CD8-positive, alpha-beta memory T cell (primary cell): ENCODE measurements at places on chromosomes 5 and 9. TPM values are rescaled to one million over a fixed set of nuclear protein-coding genes. Genes with fewer than 3 reads are reported as not detected.

The AGXT2 gene
- not detected for polyA plus RNA-seq

The NR5A1 gene
- not detected for polyA plus RNA-seq

The LCN15 gene
- polyA plus RNA-seq, result not detected

The KCNN2 gene
- not detected for polyA plus RNA-seq

The IFNA2 gene
- polyA plus RNA-seq, result not detected

The PCDHB6 gene
- polyA plus RNA-seq, result not detected

The ARRDC3 gene
- polyA plus RNA-seq, result 54.4 TPM

The FOXD4L4 gene
- not detected for polyA plus RNA-seq

The CTXN3 gene
- not detected for polyA plus RNA-seq

The ITGA2 gene
- 0.51 TPM for polyA plus RNA-seq

The ADAMTS19 gene
- polyA plus RNA-seq, result not detected

- H3K27ac ChIP-seq, result no peak overlapping the region
- H3K27me3 ChIP-seq, result peaks cover 3% of the 10 kb centered on the region
- no peak overlapping the region for H3K4me3 ChIP-seq
- no peak for DNase-seq
- no peaks in the 10 kb centered on the region for H3K4me1 ChIP-seq
Observed at GRCh38 chr9:91992461-91993041, 42.5 kb upstream of the ROR2 start.

DNA sequence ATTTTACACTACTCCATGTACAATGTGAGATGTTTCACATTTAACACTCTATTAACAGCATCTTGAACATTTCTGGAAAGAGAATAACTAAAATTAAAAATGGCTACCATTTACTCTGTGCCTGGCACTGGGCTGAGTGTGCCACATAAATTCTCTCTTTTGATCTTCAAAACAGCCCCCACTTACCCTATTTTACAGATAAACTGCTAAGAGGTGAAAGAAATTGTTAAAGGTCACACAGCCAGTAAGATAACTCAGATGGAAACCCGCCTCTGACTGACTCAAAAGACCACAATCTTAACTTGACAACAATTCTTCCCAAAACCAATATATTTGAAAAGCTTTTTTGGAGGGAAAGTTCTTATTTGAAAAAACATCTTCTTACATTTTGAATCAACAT, 97.3 kb downstream of the MAPKAP1 start:
- H3K4me1 ChIP-seq, result no peaks in the 10 kb centered on the region
- no peak overlapping the region for H3K4me3 ChIP-seq
- no peak overlapping the region for H3K27ac ChIP-seq
- H3K27me3 ChIP-seq, result no peaks in the 10 kb centered on the region
- no peaks in the 10 kb centered on the region for H3K36me3 ChIP-seq

GRCh38 chr5:136035837-136036236, 7.0 kb downstream of the TGFBI start:
- H3K4me3 ChIP-seq, result no peak overlapping the region
- H3K27ac ChIP-seq, result no peak overlapping the region
- H3K4me1 ChIP-seq, result peaks cover 25% of the 10 kb centered on the region
- no peak for DNase-seq
- H3K36me3 ChIP-seq, result no peaks in the 10 kb centered on the region
- no peaks in the 10 kb centered on the region for H3K27me3 ChIP-seq

DNA sequence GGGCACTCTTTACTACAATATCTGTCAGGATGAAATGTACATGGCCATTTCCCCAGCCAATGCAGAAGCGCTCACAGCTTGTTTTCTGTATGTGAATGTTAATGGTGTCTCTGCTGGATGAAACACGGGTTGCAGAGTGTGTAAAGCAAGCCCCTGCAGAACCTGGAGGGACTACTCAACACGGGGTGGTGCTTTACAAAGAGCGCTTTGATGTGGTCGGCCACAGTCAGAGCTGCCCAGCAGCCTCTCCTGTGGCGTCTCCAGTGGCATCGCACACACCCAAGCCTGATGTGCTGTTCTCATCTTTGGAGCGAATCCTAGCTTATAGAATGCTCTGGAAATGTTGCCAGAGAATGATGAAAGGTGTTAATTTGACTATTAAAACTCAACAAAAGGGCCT, 162.7 kb upstream of the NFIL3 start:
- H3K36me3 ChIP-seq, result no peaks in the 10 kb centered on the region
- H3K27ac ChIP-seq, result no peak overlapping the region
- H3K27me3 ChIP-seq, result no peaks in the 10 kb centered on the region
- no peak for DNase-seq
- H3K4me3 ChIP-seq, result no peak overlapping the region

- no peaks in the 10 kb centered on the region for H3K27me3 ChIP-seq
- no peak overlapping the region for H3K27ac ChIP-seq
- no peaks in the 10 kb centered on the region for H3K36me3 ChIP-seq
- no peak overlapping the region for H3K4me3 ChIP-seq
- DNase-seq, result no peak
Observed at GRCh38 chr9:110638381-110638954, 30.1 kb upstream of the MUSK start.

GRCh38 chr5:14925326-14925725, 53.7 kb upstream of the ANKH start:
- H3K4me3 ChIP-seq, result no peak overlapping the region
- no peaks in the 10 kb centered on the region for H3K27me3 ChIP-seq
- no peak overlapping the region for H3K27ac ChIP-seq
- H3K36me3 ChIP-seq, result no peaks in the 10 kb centered on the region

GRCh38 chr5:32147236-32147635, 26.9 kb downstream of the GOLPH3 start:
- peaks cover 29% of the 10 kb centered on the region for H3K4me1 ChIP-seq
- H3K27ac ChIP-seq, result no peak overlapping the region
- H3K4me3 ChIP-seq, result no peak overlapping the region
- H3K36me3 ChIP-seq, result no peaks in the 10 kb centered on the region
- no peaks in the 10 kb centered on the region for H3K27me3 ChIP-seq

DNA sequence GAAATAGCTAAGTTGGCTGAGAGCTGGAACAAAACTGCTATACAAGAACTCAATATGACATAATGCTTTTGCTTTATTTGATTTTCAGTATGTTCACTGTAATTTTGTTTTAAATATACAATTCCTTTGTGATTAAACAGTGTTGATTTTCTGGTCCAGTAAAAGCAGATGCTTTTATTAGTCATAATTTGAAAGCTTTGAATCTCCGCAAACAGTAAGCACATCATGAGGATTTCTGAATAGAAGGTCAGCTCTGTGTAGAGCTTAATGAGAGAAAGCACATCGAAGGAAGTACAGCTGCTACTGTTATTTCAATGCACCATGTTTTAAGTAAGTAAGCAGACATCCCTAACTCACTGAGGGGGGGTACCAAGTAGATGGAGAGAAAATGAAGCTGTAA, 701.3 kb upstream of the ACO1 start:
- no peaks in the 10 kb centered on the region for H3K27me3 ChIP-seq
- H3K36me3 ChIP-seq, result no peaks in the 10 kb centered on the region
- no peaks in the 10 kb centered on the region for H3K4me1 ChIP-seq
- DNase-seq, result no peak

- no peak for DNase-seq
- no peaks in the 10 kb centered on the region for H3K4me1 ChIP-seq
- H3K36me3 ChIP-seq, result no peaks in the 10 kb centered on the region
Observed at GRCh38 chr9:72856972-72857623, 95.8 kb downstream of the ALDH1A1 start.

DNA sequence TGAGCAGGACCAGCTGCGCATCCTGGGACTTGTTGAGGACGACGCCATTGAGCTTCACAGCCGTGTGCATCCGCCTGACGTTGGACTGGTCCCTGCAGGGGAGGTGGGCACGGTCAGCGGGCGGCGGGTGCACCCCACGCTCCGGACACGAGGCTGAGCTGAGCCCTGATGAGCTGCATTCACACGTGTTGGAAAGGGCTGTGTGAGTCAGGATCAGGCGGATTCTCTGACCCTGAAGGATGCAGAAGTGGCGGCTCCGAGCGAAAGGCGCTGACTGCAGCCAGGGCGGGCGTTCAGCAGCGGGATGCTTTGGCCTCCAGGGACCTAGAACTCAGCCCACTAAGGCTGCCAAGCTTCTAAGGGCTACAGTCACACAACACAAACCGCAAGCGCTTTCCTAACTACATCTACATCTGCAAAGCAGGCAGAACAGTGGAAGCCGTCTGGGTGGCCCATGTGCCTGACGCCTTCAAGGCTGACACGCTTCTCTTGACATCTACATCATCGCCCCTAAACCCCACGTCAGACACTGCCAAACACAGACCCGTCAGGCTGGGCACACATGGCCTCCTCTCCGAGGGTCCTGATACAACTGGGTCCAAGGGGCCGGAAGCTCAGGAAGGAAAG, 44.9 kb downstream of the NKD2 start:
- DNase-seq, result no peak
- no peak overlapping the region for H3K27ac ChIP-seq
- H3K27me3 ChIP-seq, result no peaks in the 10 kb centered on the region
- H3K4me3 ChIP-seq, result no peak overlapping the region
- H3K4me1 ChIP-seq, result no peaks in the 10 kb centered on the region

GRCh38 chr5:170571281-170571731, 67.5 kb downstream of the KCNIP1 start:
- H3K27ac ChIP-seq, result no peak overlapping the region
- H3K4me1 ChIP-seq, result no peaks in the 10 kb centered on the region
- DNase-seq, result no peak
- peaks cover 3% of the 10 kb centered on the region for H3K27me3 ChIP-seq
- H3K4me3 ChIP-seq, result no peak overlapping the region

DNA sequence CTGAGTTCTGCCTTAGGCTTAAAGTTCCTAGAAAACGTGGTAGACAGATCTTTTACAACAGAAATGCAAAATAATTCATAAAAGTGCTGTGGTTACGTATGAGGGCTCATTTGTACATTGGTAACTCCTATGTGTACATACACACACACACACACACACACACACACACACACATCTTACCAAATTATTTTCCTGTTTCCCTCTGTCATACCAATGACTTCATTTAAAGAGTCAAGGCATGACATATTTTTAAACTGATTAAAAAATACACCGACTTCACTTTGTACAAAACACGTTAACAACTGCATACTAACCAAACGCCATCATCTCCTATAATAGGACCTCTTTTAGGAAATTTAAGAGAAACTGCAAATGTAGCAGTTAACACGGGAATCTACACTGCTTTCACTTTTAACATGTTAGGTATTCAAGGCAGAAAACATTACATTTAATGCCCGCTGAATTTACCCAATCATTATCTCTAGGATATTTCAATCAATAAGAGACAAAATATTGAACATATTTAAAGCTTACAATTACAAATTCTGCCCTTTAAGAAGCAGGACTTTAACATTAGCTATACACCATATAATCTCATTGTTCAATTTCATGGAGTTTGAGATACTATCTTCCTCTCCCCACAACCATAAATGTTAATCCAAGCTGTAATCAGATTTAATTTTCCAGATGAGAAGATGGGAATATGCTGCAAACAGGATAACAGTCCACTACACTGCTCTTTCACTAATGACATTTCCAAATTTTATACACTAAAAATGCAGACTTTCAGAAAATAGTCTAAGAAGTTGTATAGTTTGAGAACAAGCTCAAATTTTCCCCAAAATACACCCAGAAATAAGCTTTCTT, 133.1 kb downstream of the DENND1A start:
- no peak overlapping the region for H3K27ac ChIP-seq
- H3K4me3 ChIP-seq, result no peak overlapping the region
- H3K27me3 ChIP-seq, result no peaks in the 10 kb centered on the region
- H3K36me3 ChIP-seq, result no peaks in the 10 kb centered on the region
- no peaks in the 10 kb centered on the region for H3K4me1 ChIP-seq
- no peak for DNase-seq

- DNase-seq, result no peak
- peak overlapping the region; percentile 86 for H3K4me3 ChIP-seq
- peaks cover 28% of the 10 kb centered on the region for H3K36me3 ChIP-seq
- H3K27ac ChIP-seq, result peak overlapping the region; percentile 92
Observed at GRCh38 chr5:171388816-171389168, 1.1 kb downstream of the NPM1 start.

GRCh38 chr9:133278161-133279114, 3.4 kb upstream of the ABO start:
- no peak overlapping the region for H3K4me3 ChIP-seq
- no peaks in the 10 kb centered on the region for H3K36me3 ChIP-seq
- no peaks in the 10 kb centered on the region for H3K4me1 ChIP-seq
- H3K27ac ChIP-seq, result no peak overlapping the region
- H3K27me3 ChIP-seq, result no peaks in the 10 kb centered on the region

DNA sequence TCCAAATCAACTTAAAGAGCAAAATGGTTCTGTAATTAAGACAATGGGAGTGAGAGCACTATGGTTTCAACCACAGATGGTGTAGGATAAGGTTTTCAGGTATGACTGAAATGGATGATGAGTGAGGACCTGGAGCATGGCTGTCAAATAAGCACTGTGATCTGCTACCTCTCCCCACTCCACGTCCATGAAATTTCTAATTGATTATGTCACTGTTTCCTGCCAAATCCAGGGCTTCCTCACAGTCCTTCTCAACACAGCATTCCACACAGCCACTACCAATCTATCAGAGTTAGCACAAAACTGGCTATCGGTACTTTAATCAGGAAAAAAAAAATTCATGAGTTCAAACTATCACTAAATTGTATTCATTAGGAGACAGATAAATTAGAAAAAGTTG, 420.4 kb upstream of the WWC1 start:
- H3K27ac ChIP-seq, result no peak overlapping the region
- no peaks in the 10 kb centered on the region for H3K4me1 ChIP-seq
- no peak overlapping the region for H3K4me3 ChIP-seq
- DNase-seq, result no peak

- DNase-seq, result no peak
- no peaks in the 10 kb centered on the region for H3K27me3 ChIP-seq
- H3K36me3 ChIP-seq, result no peaks in the 10 kb centered on the region
- H3K27ac ChIP-seq, result no peak overlapping the region
- H3K4me1 ChIP-seq, result no peaks in the 10 kb centered on the region
Observed at GRCh38 chr5:123120197-123120596, 31.2 kb downstream of the PRDM6 start.

- no peak for DNase-seq
- no peaks in the 10 kb centered on the region for H3K4me1 ChIP-seq
- H3K4me3 ChIP-seq, result no peak overlapping the region
- no peaks in the 10 kb centered on the region for H3K27me3 ChIP-seq
Observed at GRCh38 chr5:5344606-5345005, 77.9 kb upstream of the ICE1 start.

DNA sequence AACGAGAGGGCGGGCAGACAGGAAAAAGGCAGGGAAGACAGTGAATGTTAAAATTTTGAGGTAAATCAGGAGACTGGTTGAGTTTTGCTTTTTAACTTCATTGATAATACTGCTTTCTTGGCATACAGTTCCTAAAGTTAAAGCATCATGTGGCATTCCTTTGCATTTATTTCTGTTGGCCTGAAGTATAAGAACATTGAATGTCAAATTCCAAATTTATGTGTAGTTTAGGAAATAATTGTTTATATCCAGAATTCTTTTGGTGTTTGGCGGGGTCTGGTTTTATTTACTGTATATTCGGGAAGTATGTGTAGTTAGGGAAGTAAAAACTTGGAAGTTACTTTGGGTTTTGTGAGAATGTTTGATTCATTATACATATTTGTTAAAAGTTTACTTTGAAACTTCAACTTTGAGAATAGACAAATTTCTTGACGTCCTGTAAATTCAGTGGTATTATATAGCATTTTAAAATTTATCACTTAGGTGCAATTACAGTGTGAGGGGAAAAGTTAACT, 83.2 kb downstream of the PTPDC1 start:
- H3K4me1 ChIP-seq, result peaks cover 51% of the 10 kb centered on the region
- H3K4me3 ChIP-seq, result peak overlapping the region; percentile 72
- no peaks in the 10 kb centered on the region for H3K36me3 ChIP-seq
- peak overlapping the region; percentile 92 for H3K27ac ChIP-seq

GRCh38 chr9:120616966-120617935, 37.3 kb upstream of the CDK5RAP2 start:
- no peak for DNase-seq
- H3K4me3 ChIP-seq, result no peak overlapping the region
- no peak overlapping the region for H3K27ac ChIP-seq

GRCh38 chr5:116944183-116944582, 369.6 kb upstream of the SEMA6A start:
- H3K4me1 ChIP-seq, result no peaks in the 10 kb centered on the region
- no peaks in the 10 kb centered on the region for H3K36me3 ChIP-seq
- no peak for DNase-seq
- no peak overlapping the region for H3K27ac ChIP-seq
- H3K4me3 ChIP-seq, result no peak overlapping the region
